ENCODE measurements at places on chromosomes 3 and 15.

DNA sequence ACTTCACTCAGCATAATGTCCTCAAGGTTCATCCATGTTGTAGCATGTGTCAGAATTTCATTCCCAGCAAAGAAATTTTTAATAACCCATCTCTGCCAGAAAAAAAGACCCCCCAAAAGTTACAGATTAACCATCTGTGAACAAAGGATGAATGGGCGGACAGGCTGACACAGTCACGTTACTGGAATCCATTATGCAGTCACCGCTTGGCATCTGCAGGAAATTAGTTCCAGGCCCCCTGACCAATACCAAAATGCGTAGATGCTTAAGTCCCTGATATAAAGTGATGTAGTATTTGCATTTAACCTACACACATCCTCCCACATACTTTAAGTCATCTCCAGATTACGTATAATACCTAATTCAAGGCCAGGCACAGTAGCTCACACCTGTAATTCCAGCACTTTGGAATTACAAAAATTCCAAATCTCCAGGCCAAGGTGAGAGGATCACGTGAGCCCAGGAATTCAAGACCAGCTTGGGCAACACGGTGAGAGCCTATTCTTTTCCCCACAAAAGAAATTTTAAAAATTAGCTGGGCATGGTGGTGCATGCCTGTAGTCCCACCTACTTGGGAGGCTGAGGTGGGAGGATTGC lies 1.5 kb upstream of the SLC12A8 start:
- no peak for DNase-seq

DNA sequence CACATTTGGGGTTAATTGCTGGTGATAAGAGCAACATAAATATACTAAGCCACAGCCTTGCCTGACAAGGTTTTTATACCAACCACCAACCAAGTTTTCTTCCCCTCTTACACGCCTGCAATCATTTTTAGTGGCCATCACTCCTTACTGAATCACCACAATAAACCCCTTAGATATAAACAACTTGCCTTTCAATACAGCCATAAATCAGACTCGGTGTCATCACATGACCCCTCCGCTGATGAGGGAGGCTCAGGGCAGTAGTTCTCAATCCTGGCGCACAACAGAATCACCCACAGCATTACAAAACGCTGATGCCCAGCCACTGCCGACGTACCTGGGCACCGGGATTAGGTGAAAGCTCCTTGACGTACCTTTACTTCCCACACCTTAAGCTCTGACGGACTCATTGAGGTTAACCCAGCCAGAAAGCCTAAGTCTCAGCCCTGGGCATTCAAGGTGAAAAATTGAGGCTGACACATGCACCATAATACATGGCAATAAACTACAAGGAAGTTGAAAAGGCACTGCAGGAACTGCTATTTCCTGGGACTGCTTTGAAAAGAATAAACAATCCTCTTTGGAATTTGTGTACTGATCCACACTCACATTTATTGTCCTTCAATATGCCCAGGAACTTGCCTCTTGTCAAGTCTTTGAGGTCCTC lies 17.1 kb downstream of the ADCY5 start:
- no peak for DNase-seq

GRCh38 chr15:64710676-64711428 lies 64.5 kb downstream of the RBPMS2 start:
- no peak for DNase-seq

DNA sequence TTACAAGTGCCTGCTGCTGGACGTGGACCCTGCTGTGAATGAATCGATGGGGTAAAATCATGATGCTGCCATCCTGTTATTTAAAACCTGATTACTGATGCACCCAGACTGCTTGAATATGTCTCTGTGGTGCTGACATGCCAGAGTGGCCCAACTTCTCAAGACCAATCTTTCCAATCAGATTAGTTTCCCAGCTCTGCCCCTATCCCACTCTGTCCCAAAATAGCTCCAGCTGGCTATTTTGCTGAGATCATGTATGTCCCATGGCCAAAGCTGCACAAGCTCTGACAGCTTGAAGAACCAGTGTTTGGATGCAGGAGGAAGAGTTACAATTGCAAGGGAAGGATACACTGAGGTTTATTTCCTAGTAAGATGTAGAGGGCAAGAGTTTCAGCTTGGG lies 153.6 kb downstream of the TMEM108 start:
- no peak for DNase-seq

DNA sequence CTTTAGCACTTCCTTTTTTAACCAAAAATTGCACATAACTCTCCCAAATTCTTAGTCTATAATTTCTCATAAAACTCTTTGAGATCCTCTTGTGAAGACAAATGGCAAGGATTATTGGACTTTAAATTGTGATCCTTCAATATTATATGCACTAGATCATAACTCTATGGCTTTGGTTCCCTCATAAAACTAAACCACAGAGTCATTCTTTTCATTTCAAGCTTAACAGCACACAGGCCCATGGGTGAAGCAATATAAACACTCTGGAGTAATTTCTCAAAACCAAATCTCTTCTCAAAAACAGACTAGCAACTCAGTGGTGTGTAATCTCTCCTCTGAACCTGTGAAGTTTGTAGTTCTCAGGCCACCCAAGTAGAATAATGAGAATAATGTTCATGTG lies 171.0 kb upstream of the NECTIN3 start:
- no peak for DNase-seq

DNA sequence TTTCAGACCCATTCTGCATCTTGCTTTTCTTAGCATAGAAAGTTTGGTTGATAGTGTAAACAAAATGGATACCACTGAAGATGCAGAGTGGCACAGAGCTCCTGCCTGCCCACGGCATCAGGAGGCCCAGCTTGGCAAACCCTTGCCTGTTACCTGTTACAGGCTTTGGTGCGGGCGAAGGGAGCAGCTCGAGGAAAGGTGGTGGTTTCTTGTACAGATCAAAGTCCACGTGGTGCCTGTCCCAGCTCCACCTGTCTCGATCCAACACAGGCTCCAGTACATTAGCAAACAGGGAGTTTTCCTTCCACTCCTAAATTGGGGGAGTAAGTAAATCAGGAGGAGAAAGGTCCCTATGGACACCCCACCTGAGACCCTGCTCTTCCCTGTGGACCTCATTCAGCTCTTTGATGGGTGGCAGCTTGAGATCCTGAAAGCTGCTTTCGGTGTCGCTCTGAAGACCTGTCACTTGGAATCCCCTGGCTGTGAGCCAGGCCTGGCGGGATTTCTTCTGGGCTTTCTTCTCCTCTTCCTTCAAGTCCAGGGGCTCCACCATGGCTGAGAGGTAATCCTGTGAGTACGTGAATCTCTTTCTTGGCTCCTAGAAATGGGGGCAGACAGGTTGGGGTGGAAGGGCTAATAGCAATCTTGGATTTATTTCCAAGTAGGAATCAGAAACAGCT lies 35.7 kb downstream of the ACAD9 start:
- DNase-seq: no peak

DNA sequence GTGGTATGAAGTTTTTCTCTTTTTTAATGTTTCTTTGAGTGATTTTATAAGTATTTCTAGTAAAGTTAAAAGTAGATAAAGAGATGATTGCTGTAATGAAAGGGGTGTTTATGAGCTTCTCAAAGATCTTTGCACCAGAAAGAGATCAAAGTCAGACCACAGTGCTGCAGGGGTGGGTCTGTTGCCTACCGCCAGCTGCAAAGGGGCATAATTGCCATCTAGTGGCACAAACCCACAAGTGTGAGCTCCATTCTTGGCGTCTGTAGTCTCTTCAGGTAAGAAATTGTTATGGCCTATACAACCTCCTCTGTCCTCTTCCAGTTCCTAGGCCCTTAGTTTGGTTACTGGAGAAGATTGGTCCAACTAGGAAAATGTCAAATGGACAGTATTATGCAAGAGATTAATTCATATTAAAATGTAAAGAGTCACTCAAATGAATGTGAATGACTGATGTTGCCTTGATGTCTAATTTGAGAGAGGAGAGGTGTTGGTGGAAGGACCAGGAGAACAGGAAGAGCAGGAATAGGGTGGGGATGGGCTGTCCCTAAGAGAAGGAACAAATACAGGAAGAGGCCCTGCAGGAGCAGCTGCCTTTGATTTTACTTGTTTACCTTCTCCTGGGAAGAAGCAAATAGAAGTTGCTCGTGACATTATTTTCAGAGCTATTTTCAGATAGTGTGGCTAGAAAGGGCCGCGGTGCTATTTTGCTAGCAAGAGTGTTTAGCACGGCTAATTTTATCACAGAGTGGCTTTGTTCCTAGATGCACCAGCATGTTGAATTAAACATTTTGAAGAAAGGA lies 53.0 kb upstream of the GSK3B start:
- peak; percentile 41 for DNase-seq

- no peak for DNase-seq
Measured at GRCh38 chr15:67188551-67189218, 65.8 kb downstream of the AAGAB start.

GRCh38 chr3:31777092-31777491 lies 204.0 kb downstream of the OSBPL10 start:
- no peak for DNase-seq
